ENCODE measurements at places on chromosomes 5 and 9.

DNA sequence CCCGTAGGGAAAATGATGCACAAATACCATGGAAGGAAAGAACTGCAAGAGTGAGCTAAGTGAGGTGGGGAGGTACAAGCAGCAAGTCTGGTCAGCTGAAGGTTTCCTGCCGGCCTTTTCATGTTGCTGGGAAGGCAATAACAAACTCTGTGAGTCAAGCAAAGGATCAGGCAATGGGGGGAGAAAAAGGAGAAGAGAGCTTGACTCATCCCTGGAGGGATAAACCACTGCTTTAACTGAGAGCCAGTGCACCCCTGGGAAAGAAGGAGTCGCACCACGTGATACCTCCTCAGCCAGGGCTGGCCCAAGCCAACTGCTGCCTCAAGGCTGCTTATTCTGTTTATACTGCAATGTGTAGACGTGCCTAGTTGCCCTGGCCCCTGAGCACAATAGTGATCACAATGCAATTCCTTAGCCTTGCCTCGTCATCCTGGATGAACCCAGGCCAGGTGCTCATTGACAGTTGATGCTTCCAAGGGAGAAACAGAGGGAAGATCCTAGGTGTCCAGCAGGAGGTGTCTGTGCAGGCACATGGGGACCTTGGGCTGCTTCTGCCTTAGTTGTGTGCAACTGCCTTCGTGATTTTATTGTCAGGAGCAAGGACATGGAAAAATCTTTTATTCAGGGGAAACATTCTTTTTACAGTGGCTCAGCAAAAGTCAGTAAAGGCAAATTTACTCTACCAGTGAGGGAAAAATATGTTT lies 203.0 kb upstream of the TUT7 start:
- peak; percentile 6 for DNase-seq

GRCh38 chr9:100700689-100701318 lies 122.9 kb downstream of the CAVIN4 start:
- DNase-seq = peak; percentile 17

DNA sequence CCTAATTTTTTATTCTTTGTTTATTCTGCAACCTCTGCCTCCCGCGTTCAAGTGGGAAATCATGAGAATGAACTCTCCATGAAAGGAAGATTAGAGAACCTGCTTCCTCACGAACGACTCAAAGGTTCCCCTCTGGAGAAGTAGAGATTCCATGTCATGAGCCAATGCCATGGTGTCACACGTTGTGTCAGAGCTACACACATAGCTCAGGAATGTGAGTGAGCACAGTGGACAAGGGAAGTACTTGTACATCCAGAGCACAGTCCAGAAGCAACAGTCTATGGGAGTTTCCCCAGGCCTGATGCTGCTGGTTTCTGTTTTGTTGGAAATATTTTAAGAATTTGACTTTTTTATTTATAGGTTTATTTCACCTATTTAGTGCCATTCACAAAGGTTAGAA lies 26.8 kb upstream of the PPP2CA start:
- no peak for DNase-seq

DNA sequence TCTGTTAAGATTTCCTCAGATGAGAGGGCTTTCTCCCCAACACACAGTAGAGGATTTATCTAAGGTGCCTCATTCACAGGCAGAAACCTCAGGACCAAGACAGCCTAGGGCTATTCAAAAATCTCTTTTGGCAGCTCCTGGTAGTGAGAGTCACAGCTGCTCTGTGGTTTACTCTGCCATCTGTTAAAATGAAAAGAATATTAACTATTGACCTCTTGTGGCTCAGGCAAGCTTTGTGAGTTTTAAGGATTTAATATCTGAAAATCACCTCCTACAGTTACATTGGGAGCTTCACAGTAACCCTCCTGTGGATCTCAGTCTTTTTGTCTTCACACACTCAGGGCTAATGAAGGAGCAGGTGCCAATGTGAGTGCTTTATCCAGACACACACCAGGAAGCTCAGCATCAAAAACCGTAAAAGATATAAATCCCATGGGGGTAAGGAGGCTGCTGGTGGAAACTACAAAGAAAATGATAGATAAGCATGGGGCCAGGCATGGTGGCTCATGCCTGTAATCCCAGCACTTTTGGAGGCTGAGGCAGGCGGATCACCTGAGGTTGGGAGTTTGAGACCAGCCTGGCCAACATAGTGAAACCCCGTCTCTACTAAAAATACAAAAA lies 29.7 kb downstream of the PPP1R2B start:
- no peak for DNase-seq

- DNase-seq = peak; percentile 6
Measured at GRCh38 chr9:127283917-127284497, 19.4 kb downstream of the GARNL3 start.

DNA sequence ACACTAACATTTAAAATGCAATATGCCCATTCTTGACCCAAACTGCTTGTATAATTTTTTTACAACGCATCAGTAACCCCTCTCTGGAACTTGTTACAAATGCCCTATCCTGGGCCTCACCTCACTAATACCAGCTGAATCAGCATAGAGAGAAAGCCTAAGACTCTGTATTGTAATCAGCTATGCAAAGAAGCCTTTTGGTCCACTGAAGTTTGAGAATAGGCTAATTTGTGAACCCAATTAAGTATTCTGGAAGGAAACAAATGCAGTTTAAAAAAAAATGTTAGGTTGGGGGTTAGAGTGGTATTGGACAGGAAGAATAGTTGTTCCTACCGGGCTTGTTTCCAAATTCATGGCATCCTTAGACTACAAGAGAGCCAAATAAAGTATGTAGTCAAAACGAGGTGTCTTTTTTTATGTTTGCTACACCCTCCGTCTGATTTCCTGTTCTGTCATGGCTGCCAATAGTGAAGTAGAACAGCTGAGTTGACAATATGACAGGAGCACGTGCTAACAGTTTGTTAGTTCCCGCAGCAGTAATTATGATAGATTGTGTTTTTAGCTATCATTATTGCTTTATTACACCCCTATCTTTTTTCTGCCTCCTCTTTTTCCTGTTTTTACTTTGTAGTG lies 1048.7 kb upstream of the NUDT12 start:
- DNase-seq = no peak

GRCh38 chr9:132049900-132050299 lies 29.8 kb downstream of the MED27 start:
- DNase-seq = no peak

DNA sequence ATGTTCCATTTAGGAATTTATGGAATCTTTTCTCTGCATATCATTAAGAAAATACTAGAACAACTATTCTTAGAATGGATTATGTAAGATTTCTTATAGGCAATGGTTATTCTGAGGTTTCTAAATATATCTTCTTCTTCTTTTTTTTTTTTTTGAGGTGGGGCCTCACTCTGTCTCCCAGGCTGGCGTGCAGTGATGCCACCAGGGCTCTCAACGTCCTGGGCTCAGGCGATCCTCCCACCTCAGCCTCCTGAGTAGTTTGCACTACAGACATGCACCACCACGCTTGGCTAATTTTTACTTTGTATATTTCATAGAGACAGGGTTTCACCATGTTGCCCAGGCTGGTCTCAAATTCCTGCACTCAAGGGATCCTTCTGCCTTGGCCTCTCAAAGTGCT lies 137.2 kb downstream of the SREK1 start:
- peak; percentile 86 for DNase-seq

DNA sequence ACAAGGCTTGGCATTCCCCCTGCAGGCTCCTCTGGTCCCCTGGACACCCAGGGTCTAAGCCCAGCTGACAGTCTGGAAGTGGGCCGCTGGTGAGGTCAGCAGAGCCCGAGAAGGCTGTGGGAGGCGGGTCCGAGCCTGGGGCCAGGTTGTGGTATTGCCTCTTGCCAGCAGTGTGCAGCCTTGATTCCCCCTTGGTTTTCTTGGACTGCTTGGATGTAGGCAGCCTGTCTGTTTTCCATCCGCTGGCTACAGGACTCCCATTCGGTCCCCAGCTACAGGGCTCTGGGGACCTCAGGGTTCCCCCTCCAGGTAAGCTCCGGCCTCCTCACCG lies 1.6 kb downstream of the AIF1L start:
- no peak for DNase-seq

GRCh38 chr5:96149546-96149945 lies 187.9 kb upstream of the ELL2 start:
- DNase-seq = peak; percentile 11

DNA sequence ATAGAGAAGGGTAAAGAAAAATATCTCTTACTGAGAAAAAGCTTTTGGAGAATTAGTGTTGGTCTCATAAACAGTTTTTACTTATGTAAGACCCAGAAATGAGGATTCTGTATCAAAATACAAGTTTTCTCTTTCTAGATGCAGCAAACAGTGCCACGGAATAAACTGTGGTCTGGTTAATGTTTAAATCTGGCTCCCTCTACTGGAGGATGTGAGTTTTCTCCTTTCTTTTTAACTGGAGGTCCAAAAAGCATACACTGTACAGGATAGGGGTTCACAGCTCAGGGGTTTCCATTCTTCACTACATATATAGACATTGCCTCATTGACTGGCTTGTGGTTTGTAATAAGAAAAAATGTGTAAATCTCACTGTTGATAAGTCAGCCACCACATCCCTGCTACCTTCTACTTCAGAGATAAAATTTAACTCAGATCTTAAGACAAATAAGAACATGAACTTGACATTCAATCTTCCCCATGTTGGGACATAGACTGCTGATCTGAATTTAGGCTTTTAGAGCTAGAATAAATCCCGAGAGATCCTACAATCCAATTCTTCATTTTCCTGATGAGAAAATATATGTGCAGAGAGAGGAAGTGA lies 98.9 kb downstream of the CFAP95 start:
- DNase-seq = peak; percentile 54

DNA sequence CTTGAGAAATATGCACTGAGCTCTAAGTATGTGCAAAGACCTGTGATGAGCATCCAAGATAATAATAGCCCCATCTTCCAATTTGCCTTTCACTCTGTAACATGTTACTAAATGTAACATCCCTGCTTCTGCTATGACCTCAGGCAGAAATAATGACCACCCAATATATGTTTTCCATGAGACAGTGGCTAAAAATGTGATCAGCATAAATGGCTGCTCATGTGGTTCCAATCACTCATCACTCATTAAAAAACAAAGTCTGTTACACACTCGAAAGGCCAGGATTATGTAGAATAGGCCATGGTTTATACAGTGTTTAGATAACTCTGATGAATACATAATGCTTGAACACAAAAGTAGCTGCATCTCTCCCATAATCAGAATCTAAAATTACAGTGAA lies 71.4 kb upstream of the MOCS2 start:
- DNase-seq = no peak

- DNase-seq = peak; percentile 56
Measured at GRCh38 chr5:27963050-27963783, 924.8 kb upstream of the CDH9 start.

DNA sequence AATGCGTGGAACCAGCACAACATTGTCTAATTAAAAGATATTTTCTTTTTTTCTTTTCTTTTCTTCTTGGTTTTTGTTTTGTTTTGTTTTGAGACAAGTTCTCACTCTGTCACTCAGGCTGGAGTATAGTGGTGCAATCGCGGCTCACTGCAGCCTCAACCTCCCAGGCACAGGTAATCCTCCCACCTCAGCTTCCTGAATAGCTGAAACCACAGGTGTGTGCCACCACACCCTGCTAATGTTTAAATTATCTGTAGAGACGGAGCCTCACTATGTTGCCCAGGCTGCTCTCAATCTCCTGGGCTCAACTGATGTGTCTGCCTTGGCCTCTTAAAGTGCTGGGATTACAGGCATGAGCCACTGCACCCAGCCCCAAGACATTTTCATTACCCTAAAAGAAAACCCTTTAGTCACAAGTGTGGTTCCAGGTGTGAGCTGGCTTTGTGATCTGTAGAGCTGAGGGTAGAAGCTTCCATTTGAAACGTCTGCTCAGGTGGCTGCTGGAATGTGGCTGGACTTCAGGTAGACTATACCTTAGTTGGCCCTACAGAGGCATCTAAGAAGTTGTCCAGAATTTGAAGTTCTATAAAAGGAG lies 19.1 kb upstream of the NEK6 start:
- no peak for DNase-seq

DNA sequence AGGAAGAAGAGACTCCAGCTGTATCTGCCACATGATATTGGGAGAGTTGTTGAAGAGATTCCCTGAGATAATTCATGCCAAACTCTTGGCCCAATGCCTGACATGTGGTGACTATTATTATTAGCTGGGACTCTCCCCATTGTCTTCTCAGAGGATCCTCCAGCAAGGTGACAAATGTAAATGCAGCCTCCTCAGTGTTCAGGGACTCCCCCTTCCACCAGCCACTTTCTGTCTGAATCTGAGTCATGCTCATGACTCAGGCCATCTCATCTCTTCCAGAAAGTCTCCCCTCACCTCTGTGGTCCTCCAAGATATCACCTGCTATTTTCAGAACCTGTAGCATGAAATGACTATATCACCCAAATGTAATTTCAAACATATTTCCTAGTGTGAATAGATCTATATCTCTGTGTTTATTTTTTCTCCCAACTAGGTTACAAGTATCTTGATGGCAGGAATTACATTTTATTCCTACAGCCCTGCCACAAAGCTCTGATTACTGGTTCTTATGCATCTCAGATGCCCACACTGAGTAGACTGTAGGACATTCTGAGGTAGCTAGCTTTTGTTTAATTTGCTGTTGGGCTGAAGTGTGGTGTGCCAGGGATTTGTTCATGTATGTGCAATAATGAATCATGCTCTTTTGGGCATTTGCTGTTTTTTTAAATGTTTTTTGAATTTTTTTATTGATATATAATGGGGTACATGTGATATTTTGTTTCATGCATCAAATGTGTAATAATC lies 126.6 kb upstream of the IL12B start:
- no peak for DNase-seq

GRCh38 chr5:156411185-156411613 lies 84.2 kb downstream of the SGCD start:
- no peak for DNase-seq

DNA sequence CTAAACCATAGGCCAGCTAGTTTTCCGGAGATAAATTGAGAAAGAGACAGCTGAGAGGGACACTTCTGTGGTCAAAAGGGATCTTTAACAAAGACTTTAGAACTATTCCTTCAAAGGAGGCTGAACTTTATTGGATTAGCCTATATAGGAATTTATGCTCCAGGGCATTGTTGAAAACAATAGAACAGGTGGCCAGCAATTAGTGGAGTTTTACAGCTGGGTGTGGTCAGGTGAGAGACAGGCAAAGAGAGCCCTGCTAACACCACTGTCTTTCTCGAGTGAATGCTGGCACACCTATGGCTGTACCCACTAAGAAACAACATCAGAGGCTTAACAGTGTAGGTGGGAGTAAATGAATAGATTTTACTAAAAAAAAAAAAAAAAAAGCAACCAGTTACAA lies 16.7 kb upstream of the TLR4 start:
- no peak for DNase-seq

DNA sequence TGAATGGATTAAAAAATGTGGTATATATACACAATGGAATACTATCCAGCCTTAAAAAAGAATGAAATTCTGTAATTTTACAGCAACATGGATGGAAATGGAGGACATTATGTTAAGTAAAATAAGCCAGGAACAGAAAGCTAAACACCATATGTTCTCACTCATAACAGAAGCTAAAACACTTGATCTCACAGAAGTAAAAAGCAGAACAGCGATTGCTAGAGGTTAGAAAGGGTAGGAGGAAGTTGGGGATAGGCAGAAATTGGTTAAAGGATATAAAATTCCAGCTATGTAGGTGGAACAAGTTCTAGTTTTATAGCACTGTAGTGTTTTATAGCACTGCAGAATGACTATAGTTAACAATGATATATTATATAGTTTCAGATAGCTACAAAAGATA lies 15.8 kb downstream of the MARCHF3 start:
- peak; percentile 74 for DNase-seq

GRCh38 chr9:77469515-77470231 lies 178.4 kb downstream of the GNA14 start:
- DNase-seq = no peak

GRCh38 chr9:91837981-91838731 lies 111.9 kb downstream of the ROR2 start:
- no peak for DNase-seq
